ENCODE measurements at places on chromosomes 7 and 10. TPM values are rescaled to one million over a fixed set of nuclear protein-coding genes. Genes with fewer than 3 reads are reported as not detected.

- no peak for DNase-seq
Observed at GRCh38 chr7:151954866-151955820, 1.1 kb upstream of the GALNTL5 start.

The SPAM1 gene
- total RNA-seq = not detected

- peak; percentile 57 for DNase-seq
Observed at GRCh38 chr10:59808896-59809643, 55.8 kb upstream of the MRLN start.

- no peak for DNase-seq
Observed at GRCh38 chr10:101183458-101184183, 45.6 kb downstream of the LBX1 start.

DNA sequence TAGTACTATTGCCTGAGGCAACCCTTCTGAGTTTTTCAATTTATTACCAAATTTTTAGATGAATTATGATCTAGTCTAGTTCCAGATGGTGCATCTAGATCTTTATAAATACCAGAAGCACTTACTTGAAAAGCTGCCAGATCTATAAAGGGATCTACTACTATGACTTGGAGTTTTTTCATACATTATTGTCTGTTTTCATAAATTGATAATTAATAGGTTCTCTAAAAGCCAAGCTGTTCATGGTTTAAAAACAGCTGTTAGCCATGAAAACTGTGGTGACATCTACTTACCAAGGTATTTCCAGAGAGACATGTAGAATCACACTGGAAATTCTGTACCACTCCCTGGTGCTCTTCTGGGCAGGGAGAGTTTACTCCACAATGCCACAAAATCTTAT lies 786.5 kb upstream of the C7orf33 start:
- DNase-seq = no peak

The DMTF1 gene
- 31.8 TPM for total RNA-seq

The VAX1 gene
- total RNA-seq = not detected

GRCh38 chr10:8705415-8705814 lies 650.9 kb downstream of the GATA3 start:
- no peak for DNase-seq

GRCh38 chr7:99210265-99210970 lies 2.5 kb upstream of the KPNA7 start:
- no peak for DNase-seq

- peak; percentile 57 for DNase-seq
Observed at GRCh38 chr7:28078036-28078901, 102.3 kb downstream of the JAZF1 start.

The APBB1IP gene
- total RNA-seq = 30.7 TPM

The TMUB1 gene
- total RNA-seq = 44.0 TPM

GRCh38 chr10:88657901-88658300 lies 6.3 kb upstream of the LIPF start:
- peak; percentile 45 for DNase-seq

The BICC1 gene
- 61.8 TPM for total RNA-seq

- peak; percentile 60 for DNase-seq
Observed at GRCh38 chr10:88149906-88150305, 286.5 kb downstream of the PTEN start.

DNA sequence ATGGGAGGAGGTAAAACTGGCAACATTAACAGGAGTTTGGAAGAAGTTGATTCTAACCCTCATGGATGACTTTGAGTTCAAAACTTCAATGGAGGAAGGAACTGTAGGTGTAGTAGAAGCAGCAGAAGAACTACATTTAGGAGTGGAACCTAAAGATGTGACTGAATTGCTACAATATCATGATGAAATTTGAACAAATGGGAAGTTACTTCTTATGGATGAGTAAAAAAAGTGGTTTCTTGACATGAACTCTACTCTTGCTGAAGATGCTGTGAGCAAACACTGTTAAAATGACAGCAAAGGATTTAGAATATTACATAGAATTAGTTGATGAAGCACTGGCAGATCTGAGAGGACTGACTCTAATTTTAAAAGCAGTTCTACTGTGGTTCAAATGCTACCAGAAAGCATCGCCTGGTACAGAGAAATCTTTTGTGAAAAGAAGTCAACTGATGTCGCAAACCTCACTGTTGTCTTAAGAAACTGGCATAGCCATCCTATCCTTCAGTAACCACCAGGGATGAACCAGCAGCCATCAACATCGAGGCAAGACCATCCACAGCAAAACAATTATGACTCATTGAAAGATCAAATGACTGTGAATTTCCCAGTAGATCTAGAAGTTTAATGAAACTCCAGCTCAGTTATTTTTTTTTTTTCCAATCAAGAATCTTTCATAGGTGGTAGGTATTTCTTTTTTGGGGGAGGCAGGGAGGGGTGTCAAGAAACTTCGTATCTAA lies 20.8 kb downstream of the BRAF start:
- no peak for DNase-seq

The FXYD4 gene
- total RNA-seq = not detected

- DNase-seq = no peak
Observed at GRCh38 chr7:9231630-9232121, 798.3 kb downstream of the NXPH1 start.

The GTPBP10 gene
- total RNA-seq = 27.2 TPM

The TMEM236 gene
- 0.15 TPM for total RNA-seq

The AKR1C2 gene
- 0.37 TPM for total RNA-seq

GRCh38 chr7:43695365-43695764 lies 34.0 kb downstream of the COA1 start:
- DNase-seq = no peak

The PDZD7 gene
- 2.2 TPM for total RNA-seq

The CHAT gene
- not detected for total RNA-seq

DNA sequence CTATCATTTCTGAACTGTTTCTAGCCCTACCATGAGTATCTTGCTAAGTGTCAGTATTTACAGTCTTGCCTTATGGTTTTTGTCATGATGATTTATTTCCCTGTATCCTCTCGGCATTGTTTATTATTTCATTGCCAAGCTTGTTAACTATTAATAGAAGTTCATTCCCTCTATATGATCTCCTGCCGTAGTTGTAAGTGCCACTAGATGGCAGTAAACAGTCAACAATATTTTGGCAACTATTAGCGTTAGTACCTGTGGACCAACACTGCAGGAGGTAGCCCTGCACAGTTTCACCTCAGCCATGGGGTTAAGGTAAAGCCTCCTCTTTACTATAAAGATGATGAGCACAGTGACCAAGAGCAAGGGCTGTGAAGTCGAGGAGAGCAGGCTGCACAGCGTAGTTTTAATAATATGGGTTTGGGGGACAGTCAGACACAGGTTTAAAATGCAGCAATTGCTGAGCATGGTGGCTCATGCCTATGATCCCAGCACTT lies 26.1 kb upstream of the CCNJ start:
- peak; percentile 61 for DNase-seq

DNA sequence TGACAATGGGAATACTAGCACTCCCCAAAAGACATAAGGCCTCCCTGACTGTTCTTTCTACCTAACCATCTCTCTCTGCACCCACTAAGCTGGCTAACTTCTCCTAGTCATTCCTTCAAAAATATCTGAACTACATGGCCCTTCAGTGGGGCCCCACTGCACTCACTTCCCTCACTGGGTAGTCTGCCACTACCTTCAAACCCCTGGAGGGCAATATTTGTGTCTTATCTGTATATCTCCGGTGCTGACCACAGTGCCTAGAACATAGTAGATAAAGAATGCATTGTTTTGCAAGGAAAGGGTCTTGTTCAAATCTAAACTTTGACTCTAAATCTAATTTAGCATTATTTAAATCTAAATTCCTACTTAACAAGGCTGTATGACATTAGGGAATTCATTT lies 44.3 kb downstream of the CACUL1 start:
- no peak for DNase-seq

GRCh38 chr10:7407368-7408290 lies 3.2 kb downstream of the SFMBT2 start:
- DNase-seq = no peak

GRCh38 chr10:68296843-68297663 lies 34.8 kb upstream of the HNRNPH3 start:
- DNase-seq = no peak

DNA sequence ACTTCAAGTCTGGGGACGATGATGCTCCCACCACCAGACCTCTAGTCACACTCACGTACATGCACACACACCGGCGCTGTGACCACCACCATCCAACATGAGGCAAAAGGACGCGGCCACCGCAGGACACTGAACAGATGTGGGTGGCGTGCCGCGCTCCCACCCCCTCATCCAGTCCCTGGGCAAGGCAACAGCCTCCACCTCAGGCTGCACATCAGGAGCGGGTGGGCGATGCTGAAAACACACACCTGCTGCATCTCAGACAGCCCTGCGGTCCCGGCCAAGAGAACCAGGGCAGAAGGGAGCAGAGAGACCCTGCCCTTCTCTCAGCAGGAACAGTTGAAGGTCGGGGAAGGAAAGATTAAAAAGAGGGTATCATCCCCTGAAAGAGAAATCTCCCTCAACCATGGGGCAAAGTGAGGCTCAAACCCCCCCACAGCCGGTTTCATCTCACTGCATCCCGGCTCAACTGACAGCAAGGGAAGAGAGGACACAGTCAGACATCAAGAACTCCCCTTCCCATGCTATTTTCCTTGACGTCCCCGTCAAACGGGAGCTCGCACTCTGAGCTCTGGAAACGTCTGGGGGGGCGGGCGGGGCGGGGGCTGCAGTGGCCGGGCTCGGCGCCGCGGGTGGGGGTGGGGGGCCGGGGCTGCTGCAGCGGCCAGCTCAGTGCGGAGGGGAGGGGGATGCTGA lies 1.1 kb downstream of the CAMK2G start:
- DNase-seq = no peak

DNA sequence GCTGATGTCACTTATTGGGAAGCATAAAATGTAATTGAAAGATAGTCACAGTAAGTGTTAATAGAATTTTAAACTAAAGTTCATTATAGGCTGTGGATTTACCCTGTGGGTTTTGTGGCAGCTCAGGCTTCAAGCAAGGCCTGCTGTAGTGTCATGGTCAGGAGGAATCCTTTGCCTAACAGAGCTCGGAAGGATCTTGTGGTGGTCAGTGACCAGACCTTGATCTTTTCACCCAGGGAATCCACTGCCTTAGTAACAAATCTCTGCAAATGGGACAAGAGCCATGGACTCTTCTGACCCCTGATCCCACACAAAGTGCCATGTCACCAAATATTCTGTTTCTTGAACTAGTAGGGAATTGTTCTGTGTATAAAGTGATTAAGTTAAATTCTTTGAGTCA lies 20.6 kb upstream of the HDAC9 start:
- DNase-seq = no peak

GRCh38 chr7:117237646-117238045 lies 85.2 kb downstream of the WNT2 start:
- DNase-seq = no peak

GRCh38 chr7:76129366-76129765 lies 72.3 kb upstream of the SRRM3 start:
- no peak for DNase-seq

GRCh38 chr7:70630818-70631457 lies 501.0 kb upstream of the GALNT17 start:
- no peak for DNase-seq

The PNLIPRP2 gene
- not detected for total RNA-seq

- no peak for DNase-seq
Observed at GRCh38 chr10:124916098-124916584, 25.8 kb upstream of the ZRANB1 start.

- DNase-seq = peak; percentile 96
Observed at GRCh38 chr10:77416311-77417135, 221.1 kb downstream of the KCNMA1 start.

- DNase-seq = peak; percentile 79
Observed at GRCh38 chr10:27448921-27449320, 55.2 kb upstream of the RAB18 start.

DNA sequence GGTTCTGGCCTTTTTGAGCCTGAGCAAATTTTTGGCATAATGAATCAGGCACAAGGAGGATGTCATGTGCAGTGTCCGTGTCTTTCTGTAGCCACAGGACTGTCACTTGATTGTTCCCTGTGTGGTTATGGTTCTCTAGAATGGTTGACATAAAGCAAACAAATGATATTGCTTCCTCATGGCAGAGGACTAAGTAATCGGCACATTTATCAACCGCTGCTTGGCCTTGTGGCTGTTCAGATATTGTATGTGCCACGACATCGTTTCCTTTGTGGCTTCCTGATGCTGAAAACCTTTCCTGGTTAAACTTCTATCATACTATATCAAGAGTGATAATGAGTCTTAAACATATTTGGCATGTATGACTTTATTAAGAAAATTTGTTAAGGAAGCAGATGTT lies 598.8 kb downstream of the SUGCT start:
- no peak for DNase-seq

- DNase-seq = peak; percentile 62
Observed at GRCh38 chr10:110006358-110007160, 1.2 kb upstream of the ADD3 start.

The OPN1SW gene
- total RNA-seq = not detected

GRCh38 chr7:141268614-141269013 lies 194.8 kb downstream of the TMEM178B start:
- no peak for DNase-seq

The HYAL4 gene
- total RNA-seq = not detected

GRCh38 chr7:43585562-43585961 lies 2.7 kb downstream of the STK17A start:
- peak; percentile 48 for DNase-seq

The NPFFR1 gene
- not detected for total RNA-seq

The GRM3 gene
- not detected for total RNA-seq

The OSBPL3 gene
- total RNA-seq = 59.2 TPM
